ENCODE measurements at places on chromosomes 4 and X.

DNA sequence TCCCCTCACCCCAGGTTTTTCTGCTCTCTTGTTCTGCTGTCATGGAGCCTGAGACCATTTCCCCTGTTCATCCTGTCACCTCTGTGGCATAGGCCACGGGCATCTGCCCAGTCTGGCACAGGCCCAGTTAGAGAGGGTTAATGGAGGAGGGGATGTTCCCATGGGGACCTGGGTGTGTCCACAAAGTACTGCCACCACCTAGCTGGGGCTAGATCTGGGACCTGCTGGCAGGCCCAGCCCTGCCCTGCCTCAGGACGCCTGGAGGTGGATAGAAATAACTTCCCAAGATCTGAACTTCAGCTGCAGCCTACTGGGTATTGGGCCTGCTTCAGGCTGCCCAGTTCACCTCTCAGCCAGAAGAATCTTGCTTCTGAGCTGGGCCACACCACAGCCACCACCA lies 13.5 kb downstream of the EFNB1 start:
- peak; percentile 77 for DNase-seq

DNA sequence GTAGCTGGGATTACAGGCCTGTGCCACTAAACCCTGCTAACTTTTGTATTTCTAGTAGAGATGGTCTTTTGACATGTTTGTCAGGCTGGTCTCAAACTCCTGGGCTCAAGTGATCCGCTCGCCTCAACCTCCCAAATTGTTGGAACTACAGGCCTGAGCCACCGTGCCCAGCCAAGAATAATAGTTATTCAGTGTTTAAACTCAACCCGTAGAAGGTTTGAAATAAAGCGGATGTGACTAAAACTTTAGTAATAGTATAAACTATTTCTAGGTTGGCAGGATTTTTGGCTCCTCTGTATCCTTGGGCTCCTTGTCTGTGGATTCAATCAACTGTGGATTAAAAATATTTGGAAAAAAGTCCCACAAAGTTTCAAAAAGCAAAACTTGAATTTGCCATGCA lies 37.8 kb downstream of the PCDH10 start:
- no peak for DNase-seq

DNA sequence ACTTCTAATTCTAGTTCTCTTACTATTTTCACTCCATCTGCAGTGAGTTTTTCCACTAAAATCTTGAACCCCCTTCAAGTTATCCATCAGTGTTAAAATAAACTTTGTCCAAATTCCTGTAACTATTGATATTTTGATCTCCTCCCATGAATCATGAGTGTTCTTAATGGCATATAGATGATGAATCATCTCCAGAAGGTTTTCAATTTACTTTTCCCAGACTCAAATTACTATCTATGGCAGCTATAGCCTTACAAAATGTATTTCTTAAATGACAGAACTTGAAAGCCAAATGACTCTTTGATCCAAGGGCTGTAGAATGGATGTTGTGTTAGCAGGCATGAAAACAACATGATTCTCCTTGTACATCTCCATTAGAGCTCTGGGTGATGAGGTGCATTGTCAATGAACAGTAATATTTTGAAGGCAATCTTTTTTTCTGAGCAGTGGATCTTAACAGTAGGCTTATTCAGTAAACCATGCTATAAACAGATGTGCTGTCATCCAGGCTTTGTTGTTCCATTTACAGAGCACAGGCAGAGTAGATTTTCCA lies 16.1 kb upstream of the IQCM start:
- no peak for DNase-seq

- peak; percentile 75 for DNase-seq
Observed at GRCh38 chr4:154491341-154492271, at the start of gene DCHS2. DCHS2 (minus strand) TSS chr4:154491799; CDS start chr4:154491355, 444 bp downstream.

DNA sequence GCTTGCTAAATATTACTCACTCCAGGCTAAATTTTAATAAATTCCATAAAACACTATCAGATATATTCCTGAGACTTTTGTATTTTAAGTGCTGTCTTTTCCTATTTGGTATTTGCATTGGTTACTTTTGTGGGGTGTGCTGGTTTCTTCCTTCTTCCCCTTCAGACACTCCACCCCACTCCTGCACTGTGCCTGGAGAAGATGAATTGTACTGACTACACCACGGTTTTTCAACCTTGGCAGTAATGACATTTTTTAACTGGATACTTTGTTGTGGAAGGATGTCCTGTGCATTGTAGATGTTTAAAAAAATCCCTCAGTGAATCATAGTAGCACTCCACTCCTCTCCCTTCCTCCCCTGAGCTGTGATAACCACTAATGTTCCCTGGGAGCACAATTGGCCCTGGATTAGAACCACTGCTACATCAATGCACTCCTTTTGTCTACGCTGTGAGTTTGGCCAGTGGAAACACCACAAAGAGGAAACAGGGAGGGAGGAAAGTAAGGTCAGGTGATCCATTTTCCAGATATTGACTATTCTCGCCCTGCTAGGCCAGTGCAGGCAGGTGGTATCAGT lies 36.3 kb downstream of the SNCA start:
- no peak for DNase-seq

GRCh38 chrX:45699158-45699557 lies 498.5 kb upstream of the DIPK2B start:
- DNase-seq, result no peak

DNA sequence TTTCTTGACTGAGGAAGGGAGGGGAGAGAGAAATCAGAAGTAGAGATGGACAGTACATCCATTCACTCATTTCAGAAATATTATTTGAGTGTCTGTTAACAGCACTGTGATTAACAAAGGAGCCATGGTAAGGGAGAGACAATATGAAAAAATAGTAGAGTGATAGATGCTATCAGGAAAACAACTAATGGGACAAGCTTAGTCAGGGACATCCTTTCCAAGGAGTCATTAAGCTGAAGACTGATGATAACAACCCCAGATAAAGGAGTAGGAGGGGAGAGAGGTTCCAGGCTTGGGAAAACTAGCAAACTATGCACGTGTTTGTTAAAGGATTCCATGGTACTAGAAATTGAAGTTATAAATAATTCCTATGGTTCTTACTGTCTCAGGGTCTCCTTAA lies 122.2 kb downstream of the CBR4 start:
- no peak for DNase-seq

- no peak for DNase-seq
Observed at GRCh38 chr4:75107755-75108612, 175.1 kb downstream of the PARM1 start.

GRCh38 chr4:105386012-105386411 lies 87.8 kb downstream of the PPA2 start:
- peak; percentile 21 for DNase-seq

- DNase-seq, result no peak
Observed at GRCh38 chr4:71867598-71867997, 83.7 kb upstream of the GC start.

DNA sequence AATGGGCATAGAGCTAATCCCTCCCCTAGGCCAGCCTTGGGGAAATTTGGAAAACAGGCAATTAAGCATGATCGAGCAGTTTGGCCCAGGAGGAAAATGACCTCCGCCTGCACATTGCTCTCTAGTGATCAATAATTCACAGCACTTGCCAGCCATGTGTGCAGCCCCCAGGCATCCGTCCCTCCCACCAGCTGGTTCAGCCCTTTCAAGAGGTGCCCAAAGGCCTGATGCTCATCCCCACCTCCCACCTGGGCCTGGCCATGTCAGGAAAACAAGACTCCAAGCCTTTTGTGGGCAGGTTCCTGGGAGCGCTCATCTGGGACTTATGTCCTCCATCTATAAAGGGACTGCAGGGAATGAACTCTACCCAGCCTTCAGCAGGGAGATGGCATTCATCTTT lies 17.5 kb upstream of the PPP2R2C start:
- DNase-seq, result no peak

- DNase-seq, result peak; percentile 34
Observed at GRCh38 chr4:122576261-122577188, 44.3 kb downstream of the IL21 start.

- no peak for DNase-seq
Observed at GRCh38 chrX:9867753-9868152, 81.5 kb downstream of the SHROOM2 start.

GRCh38 chr4:10083331-10083771 lies 33.2 kb downstream of the WDR1 start:
- no peak for DNase-seq

GRCh38 chr4:71290074-71290473 lies 48.7 kb upstream of the SLC4A4 start:
- DNase-seq, result no peak

GRCh38 chr4:151905197-151905596 lies 144.4 kb upstream of the GATB start:
- no peak for DNase-seq

DNA sequence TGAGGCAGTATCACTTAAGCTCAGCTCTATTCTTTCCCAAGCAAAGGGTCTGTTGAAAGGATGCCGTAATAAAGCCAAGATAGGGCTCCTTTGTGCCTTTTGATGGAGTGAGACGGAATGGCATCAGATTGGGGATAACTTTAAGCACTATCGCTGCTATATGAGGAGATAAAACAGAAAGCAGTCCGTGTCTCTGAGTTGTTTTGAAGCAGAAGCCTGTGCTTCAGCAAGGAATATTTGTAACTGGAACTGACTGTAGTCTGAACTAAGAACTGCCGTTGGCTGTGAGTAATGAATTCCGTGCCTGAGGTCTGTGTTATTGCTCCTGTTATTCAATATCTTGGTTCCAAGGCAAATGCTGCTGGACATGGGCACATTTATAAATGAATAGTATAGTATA lies 297.4 kb downstream of the ANKRD50 start:
- no peak for DNase-seq

DNA sequence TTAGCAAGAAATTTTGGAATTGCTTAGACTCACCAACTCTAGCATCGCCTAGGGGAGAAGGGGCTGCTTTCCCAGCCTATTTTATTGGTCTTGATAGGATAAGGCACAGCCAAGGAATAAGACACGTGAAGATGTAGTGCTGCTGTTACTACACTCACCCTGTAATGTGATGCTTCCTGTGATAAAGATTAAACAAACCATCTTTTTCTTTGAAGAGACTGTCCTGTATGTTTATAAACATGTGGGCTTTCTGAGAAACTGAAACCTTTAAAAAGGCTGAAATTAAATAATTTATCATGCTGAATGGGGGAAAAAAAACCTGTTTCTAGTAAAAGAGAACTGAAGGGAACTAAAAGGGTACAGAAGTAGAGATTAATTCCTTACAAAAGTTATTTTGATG lies 13.2 kb downstream of the TAPT1 start:
- no peak for DNase-seq

DNA sequence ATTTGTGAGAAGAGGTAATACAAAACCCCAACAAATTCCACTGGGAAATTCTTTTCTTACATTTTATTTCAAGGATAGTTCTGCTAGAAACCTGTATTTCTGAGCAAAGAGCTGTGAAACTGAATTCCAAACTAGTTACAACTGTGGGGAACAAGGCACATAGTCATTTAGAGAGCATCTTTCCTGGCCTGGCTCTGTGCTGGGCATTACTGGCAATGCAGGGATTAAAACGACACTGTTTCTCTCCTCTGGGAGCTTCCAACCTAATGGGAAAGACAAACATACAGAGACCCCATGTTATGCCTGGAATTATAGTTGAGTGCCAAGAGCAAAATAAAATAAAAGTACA lies 36.5 kb downstream of the SUPT20HL1 start:
- DNase-seq, result no peak

- DNase-seq, result peak; percentile 6
Observed at GRCh38 chrX:55056820-55057674, 17.8 kb upstream of the PAGE2B start.

DNA sequence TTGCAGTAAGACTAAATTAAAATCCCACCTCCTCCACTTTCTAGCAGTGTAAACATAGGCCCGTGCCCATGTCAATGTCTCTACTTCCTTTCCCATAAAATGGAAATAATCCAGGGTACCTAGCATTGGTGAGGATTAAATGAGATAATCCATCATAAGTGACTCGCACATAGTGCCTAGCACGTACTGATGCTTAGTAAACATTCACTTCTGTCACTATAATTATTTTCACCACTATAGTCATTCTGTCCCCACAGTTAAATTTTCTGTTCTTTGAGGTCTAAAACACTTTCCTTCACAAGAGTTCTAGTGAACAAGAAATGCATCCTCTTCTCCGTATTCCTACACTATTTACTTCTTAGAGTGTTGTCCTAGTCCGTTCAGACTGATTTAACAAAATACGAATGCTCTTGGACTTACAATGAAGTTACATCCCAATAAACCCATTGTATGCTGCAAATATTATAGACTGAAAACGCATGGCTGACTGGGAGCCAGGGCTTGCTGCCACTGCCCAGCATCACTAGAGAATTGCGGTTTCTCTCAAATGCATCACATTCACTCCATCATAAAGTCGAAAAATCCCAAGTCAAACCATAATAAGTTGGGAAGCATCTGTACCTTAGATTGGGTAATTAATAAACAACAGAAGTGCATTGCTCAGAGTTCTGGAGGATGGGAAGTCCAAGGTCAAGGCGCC lies 10.6 kb downstream of the ARAP2 start:
- no peak for DNase-seq

GRCh38 chr4:128386761-128387599 lies 99.4 kb upstream of the PGRMC2 start:
- DNase-seq, result peak; percentile 96

DNA sequence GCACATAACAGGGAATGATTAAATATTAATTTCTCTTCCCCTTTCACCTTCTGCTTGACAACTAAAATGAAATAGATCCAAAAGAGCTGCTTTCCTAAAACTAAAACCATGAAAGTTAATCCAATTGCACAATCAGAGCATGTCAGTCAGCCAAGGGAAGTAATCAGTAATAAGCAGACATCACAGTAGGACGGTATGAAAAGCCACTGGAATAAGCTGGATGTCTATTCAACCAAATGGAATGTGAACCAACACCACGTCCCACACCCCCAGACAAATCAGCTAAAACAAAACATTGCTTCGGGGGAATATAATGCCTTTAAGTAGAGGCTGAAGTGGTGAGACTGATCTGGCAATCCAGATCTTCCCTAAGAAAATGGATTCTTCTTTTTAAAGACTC lies 859.4 kb upstream of the FTHL17 start:
- DNase-seq, result no peak

DNA sequence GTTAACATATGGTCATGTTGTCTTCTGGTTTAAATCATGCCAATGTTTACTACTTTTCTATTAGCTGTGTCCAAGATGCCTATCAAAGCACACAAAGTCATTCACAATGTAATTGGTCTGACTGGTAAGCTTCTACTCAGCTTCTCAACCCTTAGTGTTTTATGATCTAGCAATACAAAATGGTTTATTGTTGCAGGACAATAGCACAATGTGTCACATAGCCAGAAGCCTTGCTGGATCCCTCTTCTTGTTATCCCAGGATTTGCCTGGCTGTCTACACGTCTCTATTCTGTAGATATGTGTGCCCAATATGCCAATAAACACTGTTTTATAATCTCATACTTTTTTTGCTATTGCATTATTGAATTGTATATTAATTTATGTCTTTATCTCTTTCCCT lies 1111.0 kb upstream of the AGA start:
- DNase-seq, result peak; percentile 41

- no peak for DNase-seq
Observed at GRCh38 chr4:163911891-163912290, 417.4 kb downstream of the TMA16 start.

GRCh38 chr4:54414545-54414944 lies 185.5 kb downstream of the PDGFRA start:
- no peak for DNase-seq

Measured in NCI-H69 (cell line).